ENCODE measurements at places on chromosomes 7 and 10.

- DNase-seq, result no peak
These were observed 1.4 kb downstream of the STK32C start for GRCh38 chr10:132306343-132306685.

- DNase-seq, result no peak
These were observed 297.0 kb downstream of the TCF7L2 start for GRCh38 chr10:113247050-113247449.

- no peak for DNase-seq
These were observed 98.5 kb downstream of the POLR1F start for GRCh38 chr7:19610194-19610943.

- no peak for DNase-seq
These were observed 43.7 kb upstream of the SLIT1 start for GRCh38 chr10:97229322-97230015.

- DNase-seq, result no peak
These were observed 203.6 kb upstream of the AKR1E2 start for GRCh38 chr10:4622384-4622783.

- DNase-seq, result no peak
These were observed 16.3 kb upstream of the TSPAN15 start for GRCh38 chr10:69434926-69435325.

DNA sequence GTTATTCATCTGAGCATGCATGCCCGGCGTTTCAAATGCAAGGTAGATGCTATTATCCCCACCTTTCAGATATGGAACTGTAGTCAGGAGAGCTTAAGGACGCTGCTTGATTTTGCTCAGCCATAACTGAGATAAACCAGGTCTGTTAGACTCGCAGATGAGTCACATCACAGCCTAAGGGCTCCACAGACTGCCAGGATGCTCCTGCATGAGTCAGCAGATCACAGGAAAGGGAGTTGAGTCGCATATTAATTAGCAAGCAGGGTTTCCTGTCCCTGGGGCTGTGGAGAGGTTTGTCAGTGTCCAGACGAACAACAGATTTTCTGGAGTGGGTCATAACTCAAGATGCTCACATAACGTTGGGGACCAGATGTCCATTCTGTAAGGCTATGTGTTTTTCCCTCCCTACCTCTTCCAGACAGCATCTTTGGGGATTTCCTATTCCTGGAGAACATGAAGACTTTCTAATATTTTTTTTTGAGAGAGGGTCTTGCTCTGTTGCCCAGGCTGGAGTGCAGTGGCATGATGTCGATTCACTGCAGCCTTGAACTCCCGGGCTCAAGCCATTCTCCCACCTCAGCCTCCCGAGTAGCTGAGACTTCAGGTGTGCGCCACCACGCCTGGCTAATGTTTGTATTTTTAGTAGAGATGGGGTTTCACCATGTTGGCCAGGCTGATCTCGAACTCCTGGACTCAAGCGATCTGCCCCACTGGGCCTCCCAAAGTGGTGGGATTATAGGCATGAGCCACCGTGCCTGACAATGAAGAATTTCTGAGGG, 36.7 kb downstream of the PFKFB3 start:
- DNase-seq, result peak; percentile 99

DNA sequence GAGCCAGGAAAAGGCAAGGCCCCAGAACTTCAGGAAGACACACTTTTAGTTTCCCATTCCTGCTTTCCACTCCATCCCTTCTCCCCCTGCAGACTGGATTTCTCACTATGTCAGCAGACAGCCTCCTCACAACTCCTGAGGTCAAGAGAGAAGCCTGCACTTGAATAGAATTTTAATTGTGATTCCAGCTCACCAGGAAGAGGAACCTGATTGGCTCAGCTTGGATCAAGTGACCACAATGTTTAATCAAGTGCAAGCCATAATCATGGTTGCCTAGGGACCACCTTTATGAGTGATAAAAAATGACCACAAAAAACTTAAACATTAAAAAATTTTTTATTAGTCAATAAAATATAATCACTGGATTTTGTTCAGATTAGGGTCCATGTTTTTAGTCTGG, 244.7 kb upstream of the RHOBTB1 start:
- no peak for DNase-seq

- no peak for DNase-seq
These were observed 7.4 kb downstream of the ZNF488 start for GRCh38 chr10:47376522-47377220.

GRCh38 chr7:36368496-36368895, 21.2 kb upstream of the ANLN start:
- no peak for DNase-seq

DNA sequence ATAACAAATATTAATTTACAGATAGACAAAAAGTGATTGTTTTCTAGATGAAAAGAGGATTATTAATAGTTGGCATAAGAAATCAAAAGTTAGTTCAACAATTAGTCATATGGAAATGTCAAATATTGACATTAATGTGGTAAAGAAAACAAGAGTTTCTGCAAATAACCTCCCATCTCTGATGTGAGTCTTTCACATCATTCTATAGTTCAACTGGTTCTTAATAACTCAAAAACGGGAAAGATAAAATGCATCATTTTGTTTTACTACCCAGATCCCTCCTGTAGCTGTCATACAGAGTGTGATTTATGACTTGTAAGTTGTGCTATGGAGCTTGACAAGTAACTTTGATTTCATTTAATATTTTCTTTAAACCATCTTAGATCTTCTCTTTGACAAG, 594.8 kb downstream of the ZWINT start:
- no peak for DNase-seq

DNA sequence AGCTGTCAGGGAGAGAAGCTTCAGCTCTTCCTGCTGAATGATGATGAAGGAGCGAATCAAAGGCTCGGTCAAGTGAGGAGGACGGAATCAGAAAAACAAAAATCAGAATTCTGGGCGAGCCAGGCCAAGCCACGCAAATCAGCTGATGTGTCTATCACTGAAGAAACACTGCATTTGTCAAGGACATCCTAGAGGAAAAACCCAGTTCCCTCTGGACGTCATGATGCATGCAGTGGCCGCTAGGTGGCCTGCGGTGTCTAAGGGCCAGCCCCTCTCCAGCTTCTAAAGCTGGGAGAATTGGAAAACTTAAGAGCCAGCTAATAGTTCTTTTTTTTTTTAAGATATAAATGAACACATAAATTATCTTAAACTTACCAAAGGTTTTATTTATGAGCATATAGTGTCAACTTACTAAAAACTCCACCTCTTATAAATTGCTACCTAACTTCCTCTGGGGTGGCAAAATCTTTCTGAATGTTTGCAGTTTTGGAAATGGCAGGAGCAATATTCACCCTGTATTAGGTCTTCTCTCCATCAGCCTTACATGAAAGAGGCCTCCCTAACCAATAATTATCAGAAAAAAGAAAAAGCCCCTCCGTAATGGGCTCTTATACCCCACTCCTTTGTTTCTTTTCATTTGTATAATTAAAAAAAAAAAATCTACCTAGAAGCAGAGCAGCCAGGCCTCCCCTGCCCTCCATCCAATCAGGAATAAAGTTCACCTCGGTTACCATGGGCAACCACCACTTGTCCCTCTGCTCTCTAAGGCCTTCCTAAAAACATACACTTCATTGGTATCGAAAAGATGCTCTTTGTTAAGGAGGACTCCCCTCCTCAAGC, 186.8 kb downstream of the USP6NL start:
- DNase-seq, result peak; percentile 22

- DNase-seq, result peak; percentile 47
These were observed 126.1 kb upstream of the AGR3 start for GRCh38 chr7:17007841-17008240.

- DNase-seq, result no peak
These were observed 4.6 kb downstream of the GRID2IP start for GRCh38 chr7:6546498-6547251.

GRCh38 chr7:113199841-113200240, 81.5 kb upstream of the SMIM30 start:
- peak; percentile 61 for DNase-seq

GRCh38 chr7:71784180-71784579, 628.0 kb downstream of the CALN1 start:
- no peak for DNase-seq

GRCh38 chr7:150567871-150568301, 696 bp downstream of the GIMAP4 start:
- no peak for DNase-seq

GRCh38 chr7:97298561-97298960, 181.1 kb downstream of the SDHAF3 start:
- peak; percentile 2 for DNase-seq

- DNase-seq, result no peak
These were observed 202.7 kb downstream of the HDAC9 start for GRCh38 chr7:18698258-18698734.

GRCh38 chr10:113300201-113300600, 252.7 kb upstream of the HABP2 start:
- no peak for DNase-seq

GRCh38 chr10:122307669-122308416, 36.7 kb downstream of the BTBD16 start:
- DNase-seq, result peak; percentile 99

DNA sequence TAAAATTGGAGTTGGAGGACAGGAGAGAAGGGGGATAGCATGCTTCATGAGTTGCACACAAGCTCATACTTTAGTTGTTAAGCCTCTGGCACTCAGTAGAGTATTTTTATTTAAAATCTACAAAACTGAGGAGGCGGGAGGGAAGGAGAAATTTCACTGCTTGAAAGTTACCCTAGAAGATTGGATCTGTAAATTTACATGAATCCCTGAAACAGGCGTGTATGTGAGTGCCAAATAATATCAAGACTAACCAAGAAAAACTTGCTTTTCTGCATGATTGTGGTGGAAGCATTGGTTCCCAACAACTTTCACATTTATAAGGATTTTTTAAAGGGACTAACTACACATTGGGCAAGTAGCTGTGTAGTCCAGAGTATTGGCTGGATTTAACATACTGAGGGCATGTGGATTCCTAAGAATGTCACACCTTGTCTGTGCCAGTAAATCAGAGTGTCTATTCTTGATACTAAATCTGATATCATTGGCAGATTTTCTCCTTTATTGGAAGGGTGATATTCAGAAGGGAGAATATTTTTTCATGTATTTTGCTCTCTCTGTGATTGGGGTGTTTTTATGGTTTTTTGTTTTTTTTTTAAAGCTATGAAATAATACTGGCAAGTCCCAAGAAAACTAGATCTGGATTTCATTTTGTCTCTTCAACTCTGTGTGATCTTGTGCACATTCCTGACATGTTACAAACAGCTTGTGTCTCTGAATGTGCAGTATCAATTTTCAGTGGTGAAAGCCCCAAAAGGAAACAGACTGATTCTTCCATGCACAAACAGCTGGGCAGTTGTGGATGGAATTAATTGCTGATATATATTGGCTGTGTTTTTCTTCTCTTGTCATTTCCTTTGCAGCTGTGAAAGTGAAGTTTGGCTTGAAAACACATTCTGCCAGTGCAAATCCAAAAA, 67.2 kb downstream of the ADD3 start:
- peak; percentile 80 for DNase-seq

DNA sequence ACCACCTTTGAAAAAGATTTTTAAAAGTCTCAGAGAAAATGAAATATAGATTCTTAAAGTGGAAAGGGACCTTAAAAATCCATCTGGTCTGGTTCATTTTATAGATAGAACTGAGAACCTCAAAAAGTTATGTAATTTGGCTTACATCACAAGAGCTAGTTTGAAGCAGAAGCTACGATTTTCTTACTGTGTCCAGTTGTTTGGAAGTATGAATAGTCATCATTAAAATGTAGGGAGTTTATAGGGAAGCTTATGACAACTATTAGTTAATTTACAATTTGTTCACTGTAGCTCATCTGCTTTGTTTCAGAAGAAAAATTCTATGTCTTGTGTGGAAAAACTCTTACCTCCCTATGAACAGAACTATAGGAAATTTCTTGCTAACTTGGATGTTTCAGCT, 26.9 kb downstream of the ZEB1 start:
- no peak for DNase-seq

- no peak for DNase-seq
These were observed 5.9 kb downstream of the FEZF1 start for GRCh38 chr7:122298618-122299017.

DNA sequence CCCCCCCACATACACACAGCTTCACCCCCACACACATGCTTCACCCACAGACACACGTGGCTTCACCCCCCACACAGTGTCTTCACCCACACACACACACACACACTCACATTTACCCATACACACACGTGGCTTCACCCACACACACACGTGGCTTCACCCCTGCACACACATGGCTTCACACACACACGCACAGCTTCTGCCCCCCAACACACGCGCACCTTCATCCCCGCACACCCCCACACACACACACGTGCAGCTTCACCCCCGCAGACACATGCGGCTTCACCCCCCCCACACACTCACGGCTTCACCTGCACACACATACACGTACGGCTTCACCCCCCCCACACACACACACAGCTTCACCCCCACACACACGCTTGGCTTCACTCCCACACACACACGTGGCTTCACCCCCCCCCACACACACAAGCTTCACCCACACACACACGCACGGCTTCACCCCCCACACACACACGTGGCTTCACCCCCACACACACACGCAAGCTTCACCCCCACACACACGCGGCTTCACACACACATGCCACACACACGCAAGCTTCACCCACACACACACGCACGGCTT, 82.4 kb downstream of the NKX6-2 start:
- no peak for DNase-seq

- no peak for DNase-seq
These were observed 28.1 kb downstream of the ELFN1 start for GRCh38 chr7:1698201-1698600.

- no peak for DNase-seq
These were observed 5.2 kb downstream of the NAMPT start for GRCh38 chr7:106279425-106280197.

DNA sequence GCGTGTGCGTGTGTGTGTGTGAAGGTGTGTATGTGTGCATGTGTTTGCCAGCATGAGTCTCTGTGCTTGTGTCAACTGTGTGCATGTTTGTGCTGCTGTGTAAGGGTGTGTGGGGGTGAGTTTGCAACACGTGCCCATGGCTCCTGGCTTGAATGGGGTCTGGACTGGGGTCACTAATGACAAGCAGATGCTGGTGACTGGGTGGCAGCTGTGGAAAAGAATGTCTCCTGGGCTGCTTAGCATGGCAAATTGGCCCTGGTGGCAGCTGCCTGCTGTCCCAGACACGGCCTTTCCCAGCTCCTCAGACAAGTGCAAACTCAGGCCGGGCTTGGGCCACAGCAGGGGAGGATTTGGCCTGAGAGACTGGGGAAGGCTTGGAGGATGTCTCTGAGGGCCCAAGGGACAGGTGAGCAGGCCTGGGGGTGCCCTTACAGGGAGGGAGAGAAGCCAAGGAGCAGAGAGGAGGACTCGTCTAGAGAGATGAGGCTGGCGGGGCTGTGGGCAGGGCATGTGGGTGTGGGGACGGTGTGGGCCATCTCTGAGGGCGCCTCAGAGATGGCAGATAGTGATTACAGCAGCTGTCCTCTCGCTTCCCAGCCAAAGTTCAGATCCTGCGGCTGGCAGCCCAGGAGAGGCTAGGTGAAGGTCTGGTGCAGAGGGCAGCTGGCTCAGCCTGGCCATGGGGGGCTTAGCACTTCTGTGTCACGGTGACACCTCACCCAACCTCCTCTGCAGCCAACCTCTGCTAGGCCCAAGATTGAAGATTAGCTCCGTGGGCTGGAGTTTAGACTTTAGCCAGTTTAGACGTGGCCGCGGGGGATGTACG, 1.5 kb downstream of the AQP1 start:
- no peak for DNase-seq

- no peak for DNase-seq
These were observed 312.8 kb downstream of the TNS3 start for GRCh38 chr7:47268851-47269836.
